NCI-H1092 treated with DMSO at 0.1 percent for 48 hours (cell line): ENCODE measurements at places on chromosomes 2 and 18.

- DNase-seq: no peak
Observed at GRCh38 chr2:2456721-2457120, 125.6 kb upstream of the MYT1L start.

DNA sequence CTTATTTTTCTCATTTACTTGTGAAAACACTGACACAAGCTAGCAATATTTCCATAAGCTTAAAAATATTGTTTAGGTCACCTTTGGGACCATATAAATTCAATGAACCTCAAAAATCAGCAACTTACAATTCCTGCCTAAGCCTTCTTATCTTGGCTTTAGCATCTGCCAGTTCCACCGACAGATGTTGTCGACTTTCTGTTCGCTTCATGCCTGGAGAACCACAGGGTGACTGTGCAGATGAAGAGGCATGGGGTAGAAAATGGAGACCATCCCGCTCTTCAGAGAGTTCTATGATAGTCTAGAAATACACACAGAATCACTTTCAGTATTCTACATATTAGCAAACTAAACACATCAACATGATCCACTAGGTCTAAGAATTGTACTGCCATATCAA, 64.2 kb downstream of the CCDC88A start:
- no peak for DNase-seq

DNA sequence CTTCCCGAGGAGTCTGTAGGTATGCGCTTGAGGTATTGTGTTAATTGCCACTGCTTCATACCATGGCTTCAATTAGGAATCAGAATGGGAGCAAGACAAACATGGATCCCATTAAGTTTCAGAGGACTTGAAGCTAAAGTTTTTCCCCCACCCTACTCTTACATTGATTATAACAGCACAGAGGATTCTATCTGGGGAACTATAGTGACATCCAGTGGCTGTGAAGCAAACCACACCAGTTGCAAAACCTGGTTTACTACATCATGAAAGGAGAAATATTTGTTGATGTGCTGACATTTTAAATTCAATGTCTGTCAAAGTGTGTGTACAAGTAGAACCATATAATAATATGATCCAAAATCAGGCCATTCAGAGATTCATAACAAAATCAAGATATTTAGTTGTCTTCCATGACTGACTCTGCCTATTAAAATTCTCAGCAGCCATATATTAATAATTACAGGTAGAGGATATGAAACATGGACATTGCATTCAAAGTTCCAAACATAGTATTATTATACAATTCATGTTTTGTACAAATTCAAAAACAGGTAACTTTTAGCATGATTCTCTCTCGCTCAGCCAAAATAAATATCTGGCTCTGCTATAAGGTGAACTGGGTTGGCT, 82.9 kb downstream of the GRB14 start:
- peak; percentile 5 for DNase-seq

GRCh38 chr2:111634050-111634794, 249.8 kb downstream of the ANAPC1 start:
- DNase-seq: no peak

DNA sequence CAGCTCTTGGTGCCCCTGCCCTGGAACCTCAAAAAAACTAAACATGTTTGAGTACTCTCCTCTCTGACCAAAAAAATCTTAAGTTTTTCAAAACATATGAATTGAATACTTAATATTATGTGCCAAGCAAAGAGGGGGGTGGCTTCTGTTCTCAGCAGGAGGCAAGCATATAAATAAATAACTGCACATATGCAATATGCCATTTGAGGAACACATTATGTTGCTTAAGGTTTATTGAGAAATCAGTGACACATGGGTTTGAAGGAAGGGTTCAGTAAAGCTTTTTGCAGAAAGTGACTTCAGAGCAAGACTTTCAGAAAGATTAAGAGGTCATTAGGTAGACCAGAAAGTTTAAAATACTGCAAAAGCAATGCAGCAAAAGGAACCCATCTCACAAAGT, 429.2 kb downstream of the TDRD15 start:
- DNase-seq: no peak

- no peak for DNase-seq
Observed at GRCh38 chr2:111676291-111676822, 207.6 kb downstream of the ANAPC1 start.

GRCh38 chr2:221836095-221836494, 264.0 kb upstream of the EPHA4 start:
- DNase-seq: no peak

GRCh38 chr2:44615950-44616518, 254.3 kb downstream of the CAMKMT start:
- no peak for DNase-seq

DNA sequence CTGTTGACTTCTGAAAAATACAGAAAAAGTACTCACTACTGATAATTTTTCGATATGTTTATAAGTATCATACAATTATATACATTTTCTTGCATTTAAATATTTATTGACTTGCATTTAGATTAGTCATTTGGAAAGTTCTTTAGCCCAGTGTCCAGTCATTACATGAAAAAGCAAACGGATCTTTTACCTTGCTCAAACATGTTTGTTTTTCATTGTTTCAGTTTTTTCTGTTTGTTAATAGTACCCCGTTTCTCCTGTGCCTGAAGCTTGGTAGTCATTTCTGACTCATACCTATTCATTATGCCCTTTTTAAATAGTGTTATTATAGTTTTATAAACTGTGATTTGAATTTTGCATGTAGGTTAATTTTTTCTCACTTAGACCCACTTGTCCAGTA, 28.1 kb downstream of the CEP192 start:
- DNase-seq: no peak

DNA sequence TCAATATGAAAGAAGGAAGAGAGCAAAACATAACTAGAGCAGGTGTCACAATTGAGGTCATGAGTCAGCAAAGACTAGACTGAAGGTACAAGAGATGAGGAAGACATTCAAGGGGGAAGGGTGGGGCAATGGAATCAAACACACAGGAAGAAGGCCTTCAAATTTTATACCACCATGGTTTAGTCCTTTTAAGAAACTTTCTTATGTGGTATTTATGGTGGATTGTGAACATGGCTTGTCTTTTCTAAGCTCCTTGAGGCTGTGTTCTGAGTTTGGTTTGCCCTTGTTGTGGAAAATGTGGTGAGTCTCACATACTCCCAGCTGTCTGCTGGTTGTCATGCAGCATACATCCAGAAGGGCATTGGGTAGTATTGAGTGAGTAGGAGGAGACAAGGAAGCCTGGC, 62.1 kb downstream of the NABP1 start:
- no peak for DNase-seq

GRCh38 chr2:156083763-156084493, 248.6 kb downstream of the NR4A2 start:
- DNase-seq: no peak

- no peak for DNase-seq
Observed at GRCh38 chr18:74682141-74682990, 84.7 kb downstream of the ZNF407 start.

DNA sequence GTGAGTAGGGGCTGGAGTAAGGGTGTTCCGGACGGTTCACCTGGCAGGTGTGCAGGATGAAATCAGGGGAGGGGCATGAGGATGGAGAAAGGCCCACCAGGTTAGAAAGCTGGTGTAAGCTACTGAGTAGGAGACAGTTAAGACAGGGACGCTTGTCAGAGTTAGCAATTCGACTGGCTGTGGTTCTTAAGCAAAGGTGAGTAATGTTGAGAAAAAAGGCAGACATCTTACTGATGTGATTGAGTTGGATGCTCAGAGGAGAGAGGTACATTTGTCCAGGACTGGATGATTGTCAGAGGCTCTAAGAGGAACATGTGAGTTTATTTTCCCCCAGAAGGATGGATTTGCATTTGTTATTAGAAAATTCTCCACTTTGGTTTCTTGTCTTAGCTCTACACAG, 90.5 kb upstream of the MGAT5 start:
- no peak for DNase-seq

DNA sequence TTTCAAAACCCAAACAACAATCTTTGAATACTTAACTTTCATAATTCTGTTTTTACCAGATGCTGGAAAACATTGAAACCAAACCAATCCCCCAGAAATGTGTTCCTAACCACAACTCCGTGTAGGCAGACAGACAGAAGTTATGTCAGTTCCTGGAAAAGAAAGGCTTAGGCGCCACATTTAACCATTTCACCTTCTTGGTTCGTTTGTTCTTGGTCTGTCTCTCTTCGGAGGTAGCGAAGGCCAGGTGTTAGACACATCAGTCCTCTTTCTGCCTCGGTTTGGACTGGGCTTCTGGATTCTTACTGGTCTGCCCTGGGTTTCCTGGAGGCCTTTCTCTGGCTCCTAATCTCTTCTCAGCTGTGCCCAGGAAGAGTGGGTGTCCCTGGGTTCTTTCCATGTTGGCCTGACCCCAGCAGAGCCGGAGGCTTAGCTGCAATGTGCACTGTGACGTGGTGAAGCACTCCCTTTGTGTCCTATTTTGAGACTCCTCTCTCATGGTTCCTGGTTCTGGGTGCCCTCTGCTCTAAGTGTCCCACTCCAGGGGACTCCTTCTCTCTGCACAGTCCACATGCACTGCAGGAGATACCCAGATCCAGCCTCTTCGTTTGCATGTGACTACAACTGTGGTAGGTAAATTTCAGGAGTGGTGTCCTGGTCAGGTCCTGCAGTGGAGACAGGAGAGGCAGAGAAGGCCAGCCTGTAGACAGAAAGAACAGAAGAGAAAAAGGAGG, 23.1 kb upstream of the RAB31 start:
- no peak for DNase-seq

- no peak for DNase-seq
Observed at GRCh38 chr2:16644221-16644925, 21.3 kb downstream of the CYRIA start.

GRCh38 chr2:97734061-97735051, 21.0 kb downstream of the ZAP70 start:
- DNase-seq: no peak

GRCh38 chr2:23427976-23428375, 43.0 kb downstream of the KLHL29 start:
- no peak for DNase-seq

- no peak for DNase-seq
Observed at GRCh38 chr18:25659541-25659940, 307.6 kb upstream of the ZNF521 start.

DNA sequence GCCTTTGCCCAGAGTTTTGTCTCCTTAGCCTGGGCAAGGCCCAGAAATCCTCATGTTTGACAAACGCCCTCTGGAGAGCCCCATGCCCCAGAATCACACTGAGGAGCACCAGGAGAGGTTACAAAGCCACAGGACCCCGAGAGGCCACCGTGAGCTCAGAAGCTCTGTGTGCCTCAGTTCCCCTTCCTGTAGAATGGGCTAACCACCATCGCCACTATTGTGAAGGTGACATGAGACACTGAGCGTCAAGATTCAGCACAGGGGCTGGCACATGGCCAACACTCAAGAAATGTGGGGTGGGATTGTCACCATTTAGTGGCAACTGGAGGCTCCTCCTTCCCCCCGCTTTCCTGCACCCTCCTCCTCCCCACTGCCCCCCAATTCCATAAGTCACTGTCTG, 1.2 kb upstream of the NMUR1 start:
- DNase-seq: no peak

DNA sequence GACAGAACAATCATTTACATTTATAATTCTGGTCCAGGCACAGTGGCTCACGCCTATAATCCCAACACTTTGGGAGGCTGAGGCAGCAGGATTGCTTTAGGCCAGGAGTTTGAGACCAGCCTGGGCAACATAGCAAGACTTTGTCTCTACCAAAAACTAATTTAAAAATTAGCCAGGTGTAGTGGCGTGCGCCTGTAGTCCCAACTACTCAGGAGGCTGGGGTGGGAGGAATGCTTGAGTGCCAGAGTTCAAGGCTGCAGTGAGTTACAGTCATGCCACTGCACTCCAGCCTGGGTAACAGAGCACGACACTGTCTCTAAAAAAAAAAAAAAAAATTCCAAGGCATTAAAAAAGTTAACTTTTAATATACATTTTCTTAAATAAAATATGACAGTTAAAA, 88.1 kb downstream of the PLEKHM3 start:
- DNase-seq: no peak
